Activated CD4-positive, alpha-beta T cell treated with anti-CD3 and anti-CD28 coated beads, Interleukin-2, amount 50 U/mL, for 24 hours (primary cell): ENCODE measurements at places on chromosomes 1 and 21.

DNA sequence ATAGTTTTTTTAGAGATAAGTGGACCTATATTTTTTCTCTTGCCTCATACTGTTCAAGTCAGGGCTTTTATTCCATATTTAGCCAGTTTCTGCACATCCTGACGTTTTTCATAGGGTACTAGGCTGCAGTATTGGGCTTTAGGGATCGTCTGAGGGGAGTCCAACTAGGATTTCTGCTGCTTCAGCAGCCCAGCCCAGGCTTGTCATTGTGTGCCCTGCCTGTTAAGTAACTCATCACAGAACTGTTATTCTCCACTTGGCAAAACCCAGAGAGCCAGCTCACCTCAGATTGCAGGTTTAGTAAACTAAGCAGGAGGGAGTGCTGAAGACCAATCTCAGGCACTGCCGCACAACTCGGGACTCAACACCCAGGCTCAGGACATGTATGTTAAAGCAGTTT lies 2.8 kb downstream of the GALNT2 start:
- DNase-seq: no peak

DNA sequence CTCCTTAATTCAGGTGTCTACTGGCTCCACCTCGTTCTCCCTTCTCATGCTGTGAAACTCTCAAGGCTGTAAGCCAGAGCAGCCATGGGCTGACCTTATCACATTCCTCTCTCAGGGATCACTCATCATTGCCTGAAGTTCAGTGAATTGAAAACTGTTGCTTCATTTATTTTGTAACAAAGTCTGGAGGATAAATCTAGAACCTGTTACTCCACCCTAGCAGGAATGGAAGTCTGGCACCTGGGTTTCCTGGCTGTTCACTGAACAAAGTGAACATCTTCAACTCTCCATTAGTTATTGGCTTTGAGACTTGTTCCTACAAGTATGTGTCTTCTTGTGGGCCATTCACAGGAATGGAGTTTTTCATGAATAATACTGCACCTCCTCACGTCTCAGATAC lies 584.1 kb downstream of the PTPRU start:
- DNase-seq: no peak

DNA sequence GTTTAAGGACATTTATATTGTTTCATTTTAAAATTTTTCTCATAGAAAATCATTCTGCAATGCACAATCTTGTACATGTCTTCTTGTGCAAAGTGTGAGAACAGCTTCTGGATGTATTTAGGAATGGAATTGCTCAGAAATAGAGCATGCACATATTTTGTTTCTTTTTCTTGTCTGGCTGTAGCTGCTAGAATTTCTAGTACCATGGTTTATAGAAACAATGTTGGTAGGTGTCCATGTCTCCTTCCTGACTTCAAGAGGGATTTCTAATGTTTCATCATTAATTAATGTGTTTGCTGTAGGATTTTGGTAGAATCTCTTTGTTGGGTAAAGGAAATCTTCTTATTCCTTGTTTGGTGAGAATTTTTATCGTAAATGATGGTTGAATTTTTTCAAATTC lies 99.0 kb downstream of the RYR2 start:
- no peak for DNase-seq

- DNase-seq: no peak
Measured at GRCh38 chr1:35558374-35559316, 1.0 kb downstream of the NCDN start.

DNA sequence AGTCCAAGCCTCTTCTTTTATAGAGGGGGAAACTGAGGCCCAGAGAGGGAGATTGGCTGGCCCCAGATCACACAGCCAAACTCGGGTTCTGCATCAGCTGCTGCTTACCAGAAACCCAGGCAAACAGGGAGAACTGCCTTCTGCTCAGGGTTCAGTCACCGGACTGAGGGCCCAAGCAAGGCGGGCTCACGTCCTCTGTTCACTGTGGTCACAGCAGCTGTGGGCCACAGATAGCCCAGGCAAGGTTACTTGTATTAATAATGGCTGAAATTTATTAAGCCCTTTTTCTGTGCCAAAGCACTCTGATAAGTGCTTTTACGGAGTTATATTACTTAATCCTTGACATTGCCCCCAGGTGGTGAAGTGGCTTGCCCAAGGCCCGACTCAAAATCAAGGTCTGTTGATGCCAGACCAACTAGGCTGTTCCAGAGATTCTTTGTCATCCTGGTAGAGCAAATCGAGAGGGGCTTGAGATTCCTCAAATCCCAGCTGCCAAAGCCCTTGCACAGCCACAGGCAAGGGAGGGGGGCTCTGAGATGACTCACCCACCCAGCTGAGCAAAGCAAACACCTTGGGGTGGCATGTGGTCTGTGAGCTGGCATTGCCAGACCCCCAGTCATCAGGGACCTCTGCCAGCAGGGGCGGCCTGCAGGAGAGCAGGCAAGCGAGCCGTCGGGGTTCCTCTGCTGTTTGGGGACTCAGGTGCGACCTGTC lies 36.5 kb downstream of the EPHB2 start:
- DNase-seq: no peak

DNA sequence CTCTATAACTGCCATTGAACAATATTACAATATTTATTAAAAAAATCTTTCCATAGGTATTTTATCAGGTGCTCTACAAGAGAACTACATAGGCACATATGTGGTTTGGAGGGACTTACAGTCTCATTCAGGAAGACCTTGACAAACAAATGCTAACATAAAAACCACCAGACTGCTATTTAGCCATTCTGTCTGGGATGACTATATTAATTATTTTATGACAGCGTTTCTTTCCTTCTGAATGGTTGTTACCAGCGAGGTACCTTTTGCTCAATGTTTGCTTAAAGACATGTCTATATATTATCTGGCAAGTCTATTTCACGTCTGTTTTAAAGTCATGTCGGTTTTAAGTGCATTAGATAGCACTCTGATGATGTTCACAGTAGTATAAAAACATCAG lies 69.7 kb downstream of the RUNX1 start:
- DNase-seq: no peak
